Activated T-helper 1 cell treated with anti-CD3 and anti-CD28 coated beads, Interleukin-12 subunit alpha, Interleukin-12 subunit beta, Interleukin-2, Interleukin-4 antibody, amounts not matched to agents 30 ng/mL and 10 ng/mL and 1 ng/mL, durations not matched to agents 14 hours and 24 hours and 36 hours (primary cell): ENCODE measurements at places on chromosomes 7 and 10.

DNA sequence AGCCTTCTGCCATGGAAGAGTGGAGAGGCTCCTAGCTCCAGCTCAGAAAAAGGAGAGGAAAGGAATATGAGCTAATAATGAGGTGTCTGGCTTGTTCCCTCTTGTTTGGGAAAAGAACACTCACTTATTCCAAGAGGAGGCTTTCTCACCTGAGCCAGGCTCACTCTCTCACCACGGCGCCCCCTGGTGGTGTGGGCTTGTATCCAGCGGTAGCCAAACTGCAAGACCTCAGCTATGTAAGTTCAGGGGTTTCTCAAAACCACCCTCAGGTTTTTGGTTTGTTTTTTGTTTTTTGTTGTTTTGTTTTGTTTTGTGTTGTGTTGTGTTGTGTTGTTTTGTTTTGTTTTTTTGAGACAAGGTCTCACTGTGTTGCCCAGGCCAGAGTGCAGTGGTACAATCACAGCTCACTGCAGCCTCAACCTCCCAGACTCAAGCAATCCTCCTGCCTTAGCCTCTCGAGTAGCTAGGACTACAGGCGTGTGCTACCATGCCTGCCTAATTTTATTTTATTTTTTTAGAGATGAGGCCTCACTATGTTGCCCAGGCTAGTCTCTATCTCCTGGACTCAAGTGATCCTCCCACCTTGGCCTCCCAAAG is 124.0 kb downstream of the TMEM130 start:
- peak; percentile 42 for DNase-seq

DNA sequence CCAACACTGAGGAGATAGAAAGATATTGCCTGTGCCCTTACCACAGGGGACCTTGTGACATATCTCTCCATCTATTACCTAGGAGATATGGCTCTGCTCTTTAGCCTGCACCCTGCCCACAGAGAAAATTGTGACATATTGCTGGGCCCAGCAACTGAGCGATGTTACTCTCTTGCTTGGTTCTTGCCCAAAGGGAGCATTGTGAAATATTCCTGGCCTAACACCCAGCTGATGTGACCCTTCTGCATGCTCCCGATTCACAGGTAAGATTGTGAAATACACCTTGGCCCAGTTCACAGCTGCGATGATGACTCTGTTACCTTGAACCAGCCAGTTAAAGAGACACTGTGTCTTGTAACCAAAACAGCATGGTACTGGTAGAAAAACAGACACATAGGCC is 37.2 kb upstream of the ZNF107 start:
- DNase-seq = no peak

DNA sequence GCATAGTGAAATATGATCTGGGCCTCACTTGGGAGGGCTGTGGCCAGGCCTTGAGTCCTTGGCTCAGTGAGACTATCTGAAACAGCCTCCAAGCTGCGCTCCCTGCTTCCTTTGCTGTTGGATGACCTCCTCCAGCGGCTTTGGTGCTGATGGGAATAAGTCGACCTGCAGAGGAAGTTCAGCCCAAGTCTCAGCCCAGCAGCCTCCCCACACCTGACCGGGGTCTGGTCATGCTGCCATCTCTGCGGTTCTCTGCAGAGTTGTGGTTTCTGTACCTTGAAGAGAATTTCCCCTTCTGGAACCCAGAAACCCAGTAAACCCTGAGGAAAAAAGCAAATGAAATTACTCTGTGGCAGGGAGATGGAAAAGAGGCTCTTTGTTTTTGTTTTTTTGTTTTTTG is 4.6 kb upstream of the RBAK start:
- DNase-seq = peak; percentile 3

GRCh38 chr10:4069491-4069890 is 284.5 kb upstream of the KLF6 start:
- no peak for DNase-seq

GRCh38 chr7:143043391-143043790 is 8.8 kb upstream of the OR6V1 start:
- DNase-seq = no peak

DNA sequence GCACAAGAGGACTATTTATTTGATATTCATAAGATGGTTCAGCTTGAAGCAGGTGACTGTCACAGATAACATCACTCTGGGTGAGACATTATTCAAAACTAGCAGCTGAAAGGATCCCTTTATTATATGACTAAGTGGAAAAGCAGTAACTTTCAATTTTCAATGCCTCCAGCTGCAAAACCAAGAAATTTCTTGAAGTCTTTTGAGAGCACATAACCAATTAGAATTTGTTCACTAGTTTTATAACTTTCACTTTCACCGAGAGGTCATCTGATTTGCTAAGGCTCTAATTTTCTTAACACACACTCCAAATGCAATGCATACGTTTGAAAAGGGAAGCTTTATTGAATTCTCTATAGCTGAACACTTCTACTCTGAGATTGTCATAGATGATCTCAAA is 88.6 kb upstream of the KLF14 start:
- DNase-seq = no peak

DNA sequence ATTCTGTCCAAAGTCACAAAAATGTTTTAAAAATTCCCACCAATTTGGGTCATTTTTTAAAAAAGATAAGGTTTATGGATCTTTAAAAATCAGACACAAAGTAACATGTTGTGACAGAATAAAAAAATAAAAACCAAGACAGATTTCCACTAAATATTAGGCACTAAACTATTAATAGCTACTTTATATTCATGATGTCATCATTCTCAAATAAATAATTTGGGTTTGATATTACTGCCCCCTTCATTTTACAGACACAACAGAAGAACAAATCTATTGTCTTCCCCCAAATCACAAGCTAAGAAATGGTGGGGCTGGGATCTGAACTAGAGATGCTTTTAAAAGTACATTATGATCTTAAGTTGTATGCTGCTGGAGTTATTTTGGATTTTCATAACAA is 119.4 kb downstream of the MICU1 start:
- no peak for DNase-seq

- DNase-seq = no peak
Measured at GRCh38 chr10:62924344-62924748, 108.2 kb upstream of the EGR2 start.
